ENCODE measurements at places on chromosomes 16 and 17.

- DNase-seq, result no peak
Measured at GRCh38 chr16:51008607-51009006, 142.5 kb downstream of the SALL1 start.

- DNase-seq, result no peak
Measured at GRCh38 chr16:77570574-77570973, 135.7 kb upstream of the ADAMTS18 start.

GRCh38 chr17:40129498-40129897, 7.7 kb downstream of the MSL1 start:
- DNase-seq, result no peak

DNA sequence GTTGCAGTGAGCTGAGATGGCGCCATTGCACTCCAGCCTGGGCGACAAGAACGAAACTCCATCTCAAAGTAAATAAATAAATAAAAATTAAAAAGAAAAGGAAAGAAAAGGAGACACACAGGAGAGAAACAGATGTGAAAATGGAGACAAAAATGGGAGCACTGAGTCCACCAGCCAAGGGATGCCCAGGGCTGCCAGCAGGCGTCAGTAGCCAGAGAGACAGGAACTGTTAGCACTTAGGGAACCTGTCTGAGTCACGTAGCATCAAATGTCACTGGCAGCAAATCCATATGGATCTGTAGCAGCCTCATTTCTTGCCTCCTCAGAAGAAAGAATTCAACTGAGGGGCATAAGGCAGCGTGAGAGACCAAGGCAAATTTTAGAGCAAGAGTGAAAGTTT, 79.7 kb downstream of the CYLD start:
- no peak for DNase-seq

DNA sequence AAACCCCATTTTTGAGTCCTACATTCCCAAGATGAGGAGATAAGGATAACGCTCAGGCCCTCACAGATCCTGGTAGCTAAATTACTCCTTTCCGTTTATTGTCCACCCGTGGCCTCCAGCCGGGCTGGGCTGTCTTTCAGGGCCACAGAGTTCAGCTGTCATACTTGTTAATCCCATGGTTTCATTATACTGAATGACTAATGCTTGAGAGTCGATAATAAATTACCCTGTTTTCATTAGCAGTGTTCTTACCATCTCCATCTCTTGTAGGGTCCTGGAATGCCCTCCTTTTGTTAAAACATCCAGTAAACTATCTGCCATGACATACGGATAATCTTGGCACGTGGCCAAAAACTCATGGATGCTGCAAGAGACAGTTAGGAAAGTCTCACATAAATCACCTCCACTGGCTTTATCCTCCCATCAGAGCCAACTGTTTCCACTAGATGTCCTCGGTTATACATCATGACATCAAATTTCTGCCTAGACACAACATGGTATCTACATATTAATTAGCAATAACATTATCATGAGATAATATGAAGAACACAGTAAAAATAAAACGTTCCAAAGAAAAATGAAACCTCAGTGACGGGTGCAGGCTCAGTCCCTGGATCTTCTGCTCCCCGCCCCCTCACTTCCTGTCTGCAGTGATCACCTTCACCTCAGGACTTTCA, 45.3 kb downstream of the BRD7 start:
- no peak for DNase-seq

- peak; percentile 31 for DNase-seq
Measured at GRCh38 chr16:67415872-67416793, at the start of gene ZDHHC1. Gene ZDHHC1 (minus strand): TSS chr16:67416477. CDS start chr16:67407775, 8,702 bp downstream.

DNA sequence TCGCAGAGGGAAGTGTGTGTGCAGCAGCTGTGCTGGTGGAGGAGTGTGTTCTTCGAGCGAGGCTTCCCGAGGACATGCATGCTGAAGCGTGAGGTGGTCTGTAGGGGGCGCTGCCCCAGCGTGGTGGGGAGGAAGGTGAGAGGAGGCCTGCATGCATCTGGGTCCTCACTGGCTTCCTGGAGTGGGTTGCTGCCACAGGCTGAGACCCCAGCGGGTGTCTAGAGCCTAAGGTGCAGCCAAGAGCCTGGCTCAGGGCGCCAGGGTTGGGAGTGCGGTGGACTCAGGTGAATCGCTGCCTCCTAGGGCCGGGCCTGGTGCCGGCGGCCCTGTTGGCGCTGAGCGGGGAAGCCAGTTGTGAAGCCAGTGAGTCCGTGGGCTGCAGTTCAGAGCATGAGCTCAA, 7.5 kb upstream of the HSD3B7 start:
- no peak for DNase-seq

GRCh38 chr16:80253741-80254140, 287.1 kb upstream of the DYNLRB2 start:
- no peak for DNase-seq

DNA sequence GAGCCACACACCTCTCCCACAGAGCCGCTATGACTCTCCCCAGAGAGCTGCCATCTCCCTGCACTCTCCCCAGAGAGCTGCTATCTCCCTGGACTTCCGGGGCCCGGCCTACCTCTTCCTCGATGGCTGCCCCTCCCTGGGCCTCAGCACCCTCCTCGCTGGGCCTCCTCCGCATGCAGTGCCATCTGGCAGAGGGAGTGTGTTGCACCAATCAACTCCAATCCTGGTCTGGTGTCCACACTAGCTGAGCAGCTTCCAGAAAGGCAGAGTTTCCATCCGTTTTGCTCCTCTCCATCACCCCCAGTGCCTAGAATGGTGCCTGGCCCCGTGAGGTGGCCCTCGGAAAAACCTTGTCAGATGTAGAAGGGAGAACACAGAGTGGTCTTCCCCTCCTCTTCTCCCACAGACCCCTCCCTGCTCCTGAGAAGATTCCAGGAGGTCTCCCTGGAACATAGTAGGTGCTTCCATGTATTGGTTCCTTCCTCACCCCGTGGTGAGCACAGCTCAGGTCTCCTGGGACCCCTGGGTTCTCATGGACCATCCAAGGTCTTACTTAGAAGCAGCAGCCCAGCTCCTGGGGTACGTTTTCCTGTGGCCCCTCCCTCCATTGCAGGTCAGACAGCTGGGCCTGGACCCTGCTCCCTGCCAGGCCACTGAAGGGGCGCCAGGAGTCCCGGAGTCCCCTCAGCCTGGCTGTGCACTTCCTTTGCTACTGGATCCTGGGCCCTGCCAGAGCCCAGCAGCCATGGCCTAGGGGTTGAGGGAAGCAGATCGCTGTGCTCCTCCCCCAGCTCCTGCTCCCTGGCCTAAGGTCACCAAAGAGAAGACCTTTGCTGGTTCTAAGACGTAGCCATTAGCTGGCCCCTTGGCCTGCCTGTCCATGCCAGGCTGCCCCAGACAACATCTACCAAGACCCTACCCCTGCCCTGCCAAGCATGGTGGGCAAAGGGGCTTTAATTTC, 233.8 kb upstream of the GSE1 start:
- no peak for DNase-seq

GRCh38 chr17:66426397-66427033, 124.1 kb downstream of the PRKCA start:
- no peak for DNase-seq

- no peak for DNase-seq
Measured at GRCh38 chr17:6551869-6552531, 4.4 kb downstream of the PITPNM3 start.

GRCh38 chr17:50498021-50498874, 10.0 kb upstream of the MYCBPAP start:
- no peak for DNase-seq

DNA sequence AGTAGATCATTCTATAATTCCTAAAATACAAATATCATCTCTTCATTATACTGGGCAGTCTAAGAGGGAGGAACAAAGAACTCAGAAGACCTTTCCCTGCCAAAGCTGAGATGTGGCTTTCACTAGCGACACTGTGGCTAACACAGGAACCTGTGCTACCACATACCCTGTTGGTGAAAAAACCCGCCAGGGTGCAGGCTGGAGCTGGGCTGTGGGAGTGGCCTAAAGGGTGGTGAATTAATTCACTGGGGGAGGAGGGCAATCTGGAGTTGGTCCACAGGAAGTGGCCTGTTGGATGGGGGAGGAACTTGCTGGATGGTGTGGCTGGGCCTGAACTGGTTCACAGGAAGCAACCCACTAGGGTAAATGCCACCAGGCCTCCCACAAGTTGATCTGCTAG, 7.4 kb downstream of the ZNF594 start:
- no peak for DNase-seq

DNA sequence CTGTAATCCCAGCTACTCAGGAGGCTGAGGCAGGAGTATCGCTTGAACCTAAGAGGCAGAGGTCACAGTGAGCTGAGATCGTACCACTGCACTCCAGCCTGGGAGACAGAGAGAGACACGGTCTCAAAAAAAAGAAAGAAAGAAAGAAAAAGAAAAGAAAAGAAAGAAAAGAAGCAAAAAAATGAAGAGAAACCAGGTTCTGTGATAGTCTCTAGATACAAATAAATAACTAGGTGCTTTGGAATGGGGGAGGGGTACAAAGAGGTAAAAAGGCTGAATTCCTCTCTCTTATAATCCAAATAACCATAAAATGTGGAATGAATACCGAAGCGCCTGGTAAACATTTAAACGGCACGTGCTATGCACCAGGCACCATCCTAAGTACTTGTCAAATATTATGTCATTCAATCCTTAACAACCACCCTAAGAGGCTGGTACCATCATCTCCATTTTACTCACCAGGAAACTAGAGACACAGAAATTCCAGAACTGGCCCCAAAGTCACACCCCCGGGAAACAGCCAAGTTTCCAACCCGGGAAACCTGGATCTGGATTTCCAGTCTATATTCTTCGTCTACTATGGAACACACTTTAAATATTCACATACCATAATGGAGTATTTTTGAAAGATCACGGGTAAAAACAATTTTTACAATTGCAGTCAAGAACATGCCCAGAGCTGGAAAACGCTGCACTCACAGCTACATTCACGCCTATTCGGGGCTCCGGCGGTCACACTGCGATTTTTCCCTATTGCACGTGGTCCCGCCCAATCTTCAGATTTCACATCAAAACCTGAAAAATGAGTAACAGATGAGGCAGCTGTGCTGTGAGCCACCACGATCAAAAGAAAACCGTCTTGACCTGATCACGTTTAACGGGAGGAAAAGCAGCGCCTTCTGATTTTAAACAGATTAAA, 10.5 kb downstream of the NXN start:
- DNase-seq, result no peak

- no peak for DNase-seq
Measured at GRCh38 chr17:57422574-57423164, 166.3 kb downstream of the MSI2 start.

DNA sequence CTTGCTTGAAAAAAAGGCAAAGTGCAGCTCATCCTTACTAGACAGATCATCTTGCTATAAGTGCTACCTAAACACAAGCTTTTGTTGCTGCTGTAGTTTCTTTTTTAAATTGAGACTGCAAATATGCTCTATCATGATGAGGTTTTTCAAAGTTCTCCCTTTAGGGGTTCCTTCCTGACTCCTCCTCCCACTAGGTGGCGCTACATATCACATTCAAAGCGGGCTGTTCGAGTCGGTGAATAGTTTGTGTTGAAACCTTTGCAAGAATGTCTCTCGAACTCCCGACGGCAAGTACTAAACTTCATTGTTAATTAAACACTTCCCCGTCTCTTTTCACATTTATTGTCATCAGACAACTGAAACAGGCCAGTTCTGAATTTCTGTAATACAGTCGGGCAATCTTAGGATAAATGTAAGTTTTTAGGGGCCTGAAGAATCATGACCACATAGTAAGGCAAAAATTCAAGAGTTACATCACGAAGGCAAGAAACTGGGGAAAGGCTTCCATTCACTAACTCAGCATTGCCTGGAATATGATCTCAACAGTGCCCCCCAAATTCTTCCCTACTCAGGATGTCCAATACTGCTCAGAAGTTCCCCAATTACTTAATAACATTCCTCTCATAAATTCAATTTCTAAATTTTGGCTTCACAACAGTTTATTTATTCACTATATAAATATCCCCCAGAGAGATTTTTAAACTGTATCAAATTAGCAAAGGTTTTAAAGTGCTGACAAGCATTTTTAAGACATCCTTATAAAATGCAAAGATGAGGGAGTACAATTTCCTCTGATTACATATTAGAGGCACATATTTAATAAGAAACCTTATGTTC, 6.7 kb downstream of the HS3ST3A1 start:
- DNase-seq, result peak; percentile 72

- DNase-seq, result no peak
Measured at GRCh38 chr16:57608462-57609113, 19.8 kb upstream of the ADGRG1 start.

GRCh38 chr17:80857756-80858171, 133.9 kb upstream of the CHMP6 start:
- no peak for DNase-seq

- DNase-seq, result no peak
Measured at GRCh38 chr17:32117399-32117798, 24.9 kb upstream of the RHOT1 start.

GRCh38 chr17:41008811-41009210, at the start of gene KRTAP3-1:
Gene KRTAP3-1 (minus strand): TSS chr17:41009128. CDS start chr17:41009074, 54 bp downstream.
- no peak for DNase-seq

- peak; percentile 11 for DNase-seq
Measured at GRCh38 chr17:56593646-56594319, at the start of gene NOG. Gene NOG (plus strand): TSS chr17:56593699. CDS start chr17:56594224, 525 bp downstream.

DNA sequence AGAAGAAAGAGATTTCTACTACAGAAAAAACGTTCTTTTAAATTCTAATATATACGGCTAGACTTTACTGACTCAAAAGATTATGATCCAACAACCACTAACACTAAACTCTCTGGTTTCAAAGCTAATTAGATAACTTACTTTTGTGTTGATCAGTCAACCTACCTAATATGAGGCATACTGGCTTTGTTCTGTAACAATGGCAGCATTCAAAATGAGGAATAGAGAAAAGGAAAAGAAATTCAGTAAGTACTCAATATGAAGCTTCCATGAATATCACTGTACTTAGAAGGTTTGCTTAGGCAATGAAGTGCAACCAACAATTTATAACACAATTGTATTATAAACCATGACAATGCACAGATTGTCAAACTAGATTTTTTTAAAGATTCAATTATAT, 430.5 kb upstream of the PMFBP1 start:
- no peak for DNase-seq

DNA sequence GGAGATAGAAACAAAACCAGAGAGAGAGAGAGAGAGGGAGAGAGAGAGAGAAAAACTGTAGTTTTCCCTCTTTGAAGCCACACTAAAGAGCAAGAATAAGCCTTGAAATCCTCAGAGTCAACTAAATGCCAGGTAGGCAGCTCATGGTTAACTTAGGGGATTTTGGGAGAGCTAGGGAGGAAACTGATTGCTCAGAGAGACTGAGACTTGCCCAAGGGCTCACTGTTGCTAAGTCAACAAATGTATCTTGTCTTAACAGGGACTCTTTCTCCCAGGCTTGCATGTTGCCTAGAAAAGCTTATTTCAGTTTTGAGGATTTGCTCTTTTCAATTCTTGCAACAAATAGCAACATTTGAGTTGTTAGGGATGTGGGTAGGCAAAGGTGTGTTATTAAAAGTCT, 4.5 kb upstream of the SLC5A11 start:
- DNase-seq, result no peak

- no peak for DNase-seq
Measured at GRCh38 chr17:28230011-28230410, 89.0 kb upstream of the TMEM97 start.

GRCh38 chr17:43907425-43907981, at the start of gene MPP2:
Gene MPP2 (minus strand): TSS chr17:43907536. CDS start chr17:43904460, 3,076 bp downstream.
- peak; percentile 39 for DNase-seq

GRCh38 chr16:50699326-50700159, 6.1 kb downstream of the NOD2 start:
- no peak for DNase-seq

GRCh38 chr17:21089145-21089544, 37.6 kb upstream of the DHRS7B start:
- no peak for DNase-seq

All from stimulated activated CD8-positive, alpha-beta memory T cell treated with anti-CD3 and anti-CD28 coated beads, Interleukin-4, amount 100 ng/mL, for 24 hours (primary cell).